ENCODE measurements at places on chromosomes 5 and 9.

DNA sequence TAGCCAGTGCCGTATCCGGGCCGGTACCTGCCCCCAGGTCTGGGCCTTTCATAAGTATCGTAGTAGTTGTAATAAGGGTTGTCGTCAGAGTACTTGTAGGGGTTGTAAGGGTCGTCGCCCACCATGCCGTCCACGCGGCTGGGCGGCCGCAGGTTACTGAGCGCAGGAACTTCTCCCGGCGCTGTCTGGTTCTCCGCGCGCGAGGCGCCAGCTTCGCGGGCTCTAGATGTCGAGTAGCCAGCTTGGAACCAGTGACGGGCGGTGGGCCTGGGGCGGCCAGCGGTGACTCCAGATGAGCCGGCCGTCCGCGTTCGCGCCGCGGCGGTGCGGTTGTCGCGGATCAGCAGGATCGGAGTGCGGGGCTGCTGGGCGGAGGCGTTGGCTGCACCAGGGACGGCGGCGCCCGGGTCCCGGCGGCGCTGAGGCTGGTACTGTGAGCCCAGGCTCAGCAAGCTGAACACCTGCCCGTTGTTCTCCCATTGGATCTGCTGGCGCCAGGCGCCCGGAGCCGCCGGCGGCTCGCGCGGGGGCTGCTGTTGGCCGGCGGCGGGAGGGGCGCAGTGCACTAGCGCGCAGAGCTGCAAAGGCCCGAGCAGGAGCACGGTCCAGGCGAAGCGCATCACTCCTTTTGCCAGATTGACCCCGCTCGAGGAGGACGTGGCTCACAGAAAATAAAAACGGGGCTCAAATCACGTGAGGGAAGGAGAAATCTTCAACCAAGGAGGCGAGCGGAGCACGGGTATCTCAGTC lies 518 bp downstream of the LOX start:
- no peak for DNase-seq

GRCh38 chr5:132056610-132057497 lies 3.6 kb upstream of the IL3 start:
- DNase-seq = no peak

DNA sequence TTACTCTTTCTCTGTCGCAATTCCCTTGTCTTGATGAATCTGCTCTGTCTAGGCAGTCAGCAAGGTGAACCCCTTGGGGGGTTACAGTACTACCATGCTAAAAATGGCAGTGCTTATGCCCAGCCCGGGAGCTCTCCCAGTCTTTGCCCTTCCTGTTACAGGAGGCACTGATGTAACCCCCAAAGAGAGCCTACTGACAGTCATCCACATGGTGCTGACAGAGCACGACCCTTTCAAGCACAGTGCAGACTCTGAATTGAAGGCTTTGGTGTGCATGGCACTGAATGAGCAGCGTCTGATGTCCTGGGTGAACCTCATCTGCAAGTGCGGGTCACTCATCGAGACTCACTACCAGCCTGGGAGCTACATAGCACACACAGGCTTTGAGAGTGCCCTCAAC lies 34.5 kb upstream of the SLC36A2 start:
- DNase-seq = no peak

GRCh38 chr9:29004988-29005387 lies 1431.7 kb upstream of the C9orf72 start:
- DNase-seq = no peak

DNA sequence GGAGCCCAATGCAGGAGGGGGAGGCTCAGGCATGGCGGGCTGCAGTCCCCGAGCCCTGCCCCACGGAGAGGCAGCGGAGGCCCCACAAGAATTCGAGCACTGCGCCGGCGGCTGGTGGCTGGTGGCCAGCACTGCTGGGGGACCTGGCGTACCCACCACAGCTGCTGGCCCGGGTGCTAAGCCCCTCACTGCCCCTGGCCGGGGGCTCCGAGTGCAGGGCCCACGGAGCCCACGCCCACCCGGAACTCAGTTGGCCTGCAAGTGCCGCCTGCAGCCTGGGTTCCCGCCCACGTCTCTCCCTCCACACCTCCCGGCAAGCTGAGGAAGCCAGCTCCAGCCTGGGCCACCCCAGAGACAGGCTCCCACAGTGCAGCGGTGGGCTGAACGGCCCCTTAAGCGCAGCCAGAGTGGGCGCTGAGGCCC lies 780.3 kb downstream of the DTWD2 start:
- DNase-seq = no peak

- DNase-seq = peak; percentile 34
These were observed 15.9 kb downstream of the EXD3 start for GRCh38 chr9:137406876-137407589.

DNA sequence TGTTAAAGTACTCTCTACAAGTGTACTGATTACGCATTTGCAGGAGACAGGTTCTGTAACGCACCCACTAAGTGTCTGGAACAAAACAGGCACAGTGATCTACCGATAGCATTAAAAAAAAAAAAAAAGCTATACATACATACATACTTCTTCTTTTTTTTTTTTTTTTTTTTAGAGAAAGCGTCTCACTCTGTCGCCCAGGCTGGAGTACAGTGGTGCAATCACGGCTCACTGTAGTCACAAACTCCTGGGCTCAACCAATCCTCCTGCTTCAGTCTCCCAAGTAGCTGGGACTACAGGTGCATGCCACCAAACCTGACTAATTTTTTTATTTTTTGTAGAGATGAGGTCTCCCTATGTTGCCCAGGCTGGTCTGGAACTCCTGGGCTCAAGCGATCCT lies 7.6 kb downstream of the KIF24 start:
- no peak for DNase-seq

- DNase-seq = no peak
These were observed 17.2 kb downstream of the SGTB start for GRCh38 chr5:65704621-65705239.

DNA sequence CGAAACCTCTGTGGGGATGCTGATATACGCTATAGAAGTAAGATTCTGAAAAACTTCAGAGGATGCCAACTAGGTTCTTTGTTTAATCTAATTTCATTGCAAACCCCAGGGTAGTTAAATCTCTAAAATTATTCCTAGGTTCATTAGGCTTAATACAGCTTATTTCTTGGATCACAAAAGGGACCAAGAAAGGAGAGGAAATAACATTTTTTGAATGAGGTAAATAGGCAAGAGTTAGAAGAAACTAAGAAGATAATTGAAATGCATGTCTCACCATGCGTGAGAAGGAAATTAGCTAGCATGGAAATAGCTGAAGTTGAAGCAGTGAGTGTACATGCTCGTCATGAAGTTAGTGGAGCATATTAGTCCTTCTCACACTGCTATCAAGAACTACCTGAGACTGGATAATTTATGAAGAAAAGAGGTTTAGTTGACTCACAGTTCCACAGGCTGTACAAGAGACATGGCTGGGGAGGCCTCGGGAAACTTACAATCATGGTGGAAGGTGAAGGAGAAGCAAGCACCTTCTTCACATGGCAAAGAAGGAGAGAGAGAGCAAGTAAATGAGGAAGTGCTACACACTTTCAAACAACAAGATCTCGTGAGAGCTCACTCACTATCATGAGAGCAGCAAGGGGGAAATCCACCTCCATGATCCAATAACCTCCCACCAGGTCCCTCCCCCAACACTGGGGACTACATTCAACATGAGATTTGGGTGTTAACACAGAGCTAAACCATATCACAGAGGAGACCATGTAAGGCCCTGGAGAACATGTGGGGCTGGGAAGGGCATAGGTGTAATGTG lies 125.1 kb upstream of the OSMR start:
- DNase-seq = no peak

GRCh38 chr5:60101573-60101972 lies 208.0 kb upstream of the PDE4D start:
- no peak for DNase-seq

DNA sequence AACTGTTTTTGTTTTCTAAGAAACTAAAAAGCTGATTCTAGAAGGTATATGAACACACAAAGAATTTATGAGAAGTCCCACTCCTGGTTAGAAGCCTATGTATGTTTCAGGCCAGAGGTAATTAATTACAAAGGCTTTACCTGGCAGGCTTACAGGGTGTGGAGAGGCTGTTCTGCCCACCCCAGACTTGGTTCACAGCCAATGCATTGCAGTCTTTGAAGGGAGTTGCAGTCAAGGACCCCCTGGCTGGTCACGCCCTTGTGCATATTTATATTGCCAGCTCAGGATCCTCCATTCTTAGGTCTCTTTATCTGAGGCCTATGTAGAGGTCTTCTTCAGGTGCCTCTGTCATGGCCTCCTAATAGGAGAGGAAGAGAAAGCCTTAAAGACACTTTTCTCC lies 13.6 kb upstream of the PRSS3 start:
- DNase-seq = no peak

Data from stimulated activated CD8-positive, alpha-beta memory T cell treated with anti-CD3 and anti-CD28 coated beads, Interleukin-4, amount 100 ng/mL, for 4 hours (primary cell).